Stimulated activated CD8-positive, alpha-beta memory T cell treated with anti-CD3 and anti-CD28 coated beads, Interleukin-15, amount 100 ng/mL, for 4 hours (primary cell): ENCODE measurements at places on chromosomes 7 and 10.

DNA sequence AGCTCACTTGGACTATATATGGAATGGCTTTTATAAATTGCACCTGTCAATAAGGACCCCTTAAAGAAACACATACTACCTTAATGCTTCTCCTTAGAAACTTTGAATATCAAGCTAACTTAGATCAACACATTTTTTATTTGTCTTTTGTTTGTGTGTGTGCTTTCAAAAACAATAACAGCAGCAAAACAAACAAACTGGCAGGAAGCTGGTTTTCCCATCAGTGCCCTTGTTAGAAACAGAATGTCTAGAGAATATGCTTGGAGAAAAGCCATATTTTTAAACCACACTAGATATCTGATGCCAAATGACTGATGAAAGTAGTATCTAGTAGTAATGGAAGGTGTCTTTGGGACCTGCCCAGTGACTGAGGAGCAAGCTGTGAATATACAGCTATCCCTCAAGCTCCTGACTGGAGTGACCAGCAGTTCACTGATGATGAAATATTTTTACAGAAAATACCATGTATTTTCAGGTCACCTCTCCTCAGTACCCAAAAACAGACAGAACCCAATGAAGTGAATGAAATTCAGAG, 1.0 kb downstream of the PDE1C start:
- DNase-seq: no peak

DNA sequence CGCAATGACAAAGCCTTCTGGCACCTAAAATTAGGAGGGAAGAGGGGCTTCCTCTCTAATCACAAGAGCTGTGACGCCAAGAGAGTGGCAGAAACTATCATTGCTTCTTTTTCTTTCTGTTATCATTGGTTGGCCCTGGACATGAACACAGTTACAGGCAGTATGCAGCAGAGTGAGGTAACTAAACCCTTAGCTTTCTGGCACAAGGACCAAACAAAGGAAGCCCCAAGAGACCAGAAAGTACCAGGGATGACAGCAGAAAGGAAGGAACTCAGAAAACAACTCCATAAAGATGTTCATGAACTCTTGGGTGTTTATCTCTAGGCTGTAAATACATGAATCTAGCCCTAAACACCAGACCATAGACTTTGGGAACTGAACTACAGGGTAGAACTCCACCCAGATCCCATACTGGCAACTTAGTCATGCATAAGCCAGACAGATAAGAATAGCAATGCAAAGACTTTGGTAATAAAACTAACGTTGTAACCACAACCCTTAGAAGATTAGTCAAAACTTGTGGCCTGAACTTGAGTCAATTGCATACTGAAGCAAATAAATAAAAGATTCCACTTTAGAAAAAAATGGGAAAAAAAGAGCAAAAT, 195.7 kb upstream of the PTN start:
- no peak for DNase-seq

GRCh38 chr7:141150465-141150864, 76.6 kb downstream of the TMEM178B start:
- no peak for DNase-seq

- DNase-seq: no peak
These were observed 33.4 kb upstream of the PLPP4 start for GRCh38 chr10:120423431-120424197.

GRCh38 chr10:94194256-94194655, 168.5 kb downstream of the NOC3L start:
- DNase-seq: no peak

DNA sequence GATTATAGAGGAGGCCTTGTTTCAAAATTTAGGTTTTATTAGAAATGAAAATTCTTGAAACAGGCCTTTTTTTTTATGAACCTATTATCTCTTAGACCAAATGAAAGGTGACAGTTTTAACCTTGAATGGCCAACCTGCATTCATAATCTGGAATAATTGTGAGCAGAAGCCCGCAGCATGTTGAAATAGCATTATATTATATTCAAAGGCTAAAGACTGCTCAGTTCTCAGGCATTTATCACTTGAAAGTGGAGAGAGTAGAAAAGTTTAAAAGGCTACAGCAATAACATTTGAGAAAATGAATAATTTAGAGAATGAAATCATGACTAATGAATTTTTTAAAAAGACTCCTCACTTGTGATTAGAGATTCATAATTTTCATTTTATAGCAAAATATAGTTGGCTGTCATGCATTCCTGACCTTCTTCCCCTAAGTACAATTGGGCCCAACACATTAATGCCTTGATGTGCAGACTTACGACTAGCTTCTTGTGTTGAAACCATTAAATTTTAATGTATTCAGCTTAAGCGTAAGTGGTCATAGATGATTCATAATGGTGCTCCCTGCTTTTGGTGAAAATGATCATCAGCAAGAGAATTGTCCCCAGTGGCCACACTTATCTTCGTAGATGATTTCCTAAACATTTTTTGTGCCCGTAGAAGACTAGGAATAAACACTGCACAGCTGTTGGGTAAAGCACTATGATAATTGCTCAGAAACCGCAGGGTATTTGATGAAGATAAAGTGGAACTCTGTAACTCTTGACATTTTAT, 346.6 kb upstream of the BMPER start:
- DNase-seq: no peak

GRCh38 chr10:109200646-109201045, 722.7 kb downstream of the XPNPEP1 start:
- DNase-seq: no peak

DNA sequence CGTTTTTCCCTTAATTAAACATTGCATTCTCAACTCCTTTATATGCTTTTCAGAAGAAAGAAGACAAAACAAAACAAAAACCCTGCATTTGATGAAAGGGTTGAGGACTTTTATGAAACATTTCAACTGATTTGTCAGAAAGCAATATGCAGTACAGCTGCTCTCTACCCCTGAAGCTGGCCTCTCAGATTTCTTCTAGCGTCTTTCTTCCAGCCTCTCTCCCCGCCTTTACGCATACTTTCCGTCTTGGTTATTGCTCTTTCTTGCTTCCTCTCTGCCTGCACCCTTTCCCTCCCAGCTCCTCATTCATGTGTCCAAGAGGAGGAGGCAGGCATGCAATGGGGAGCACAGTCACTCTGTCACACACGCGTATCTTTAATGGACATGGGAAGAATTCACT, 91.0 kb upstream of the COL1A2 start:
- no peak for DNase-seq

DNA sequence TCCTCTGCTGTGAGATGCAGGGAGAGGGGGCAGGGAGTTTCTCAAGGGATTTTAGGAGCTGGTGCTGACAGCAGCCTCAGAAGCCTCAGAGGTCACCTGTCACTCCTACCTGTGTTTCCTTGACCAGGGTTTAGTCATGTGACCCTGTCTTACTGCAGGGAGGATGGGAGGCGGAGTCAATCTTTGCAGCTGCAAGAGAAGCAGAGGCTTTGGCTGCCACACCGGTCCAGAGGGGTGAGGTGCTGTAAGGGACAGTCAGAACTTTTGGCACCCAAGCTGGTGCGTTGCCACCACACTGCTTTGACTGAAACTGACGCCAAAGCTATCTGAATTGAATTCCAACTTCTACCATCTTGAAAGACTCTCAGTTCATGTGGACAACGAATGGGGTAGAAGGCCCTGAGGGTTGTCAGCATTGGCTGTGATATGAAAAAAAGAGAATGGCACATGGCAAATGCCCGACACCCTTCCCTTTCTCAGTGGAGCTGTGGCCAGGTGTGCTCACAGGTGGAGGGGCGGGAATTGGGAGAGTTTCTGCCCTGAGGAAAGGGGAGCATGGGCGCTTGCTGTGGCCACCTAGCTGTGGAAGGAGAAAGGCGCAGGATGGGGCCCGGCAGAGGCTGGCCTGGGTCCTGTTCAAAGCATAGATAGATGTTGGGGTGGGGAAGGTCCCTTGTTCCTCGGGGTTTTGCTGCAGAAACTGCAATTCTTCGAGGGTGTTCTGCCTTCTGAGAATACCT, 69.3 kb downstream of the ARHGAP22 start:
- DNase-seq: no peak

GRCh38 chr7:2128601-2129322, 104.0 kb downstream of the MAD1L1 start:
- no peak for DNase-seq

DNA sequence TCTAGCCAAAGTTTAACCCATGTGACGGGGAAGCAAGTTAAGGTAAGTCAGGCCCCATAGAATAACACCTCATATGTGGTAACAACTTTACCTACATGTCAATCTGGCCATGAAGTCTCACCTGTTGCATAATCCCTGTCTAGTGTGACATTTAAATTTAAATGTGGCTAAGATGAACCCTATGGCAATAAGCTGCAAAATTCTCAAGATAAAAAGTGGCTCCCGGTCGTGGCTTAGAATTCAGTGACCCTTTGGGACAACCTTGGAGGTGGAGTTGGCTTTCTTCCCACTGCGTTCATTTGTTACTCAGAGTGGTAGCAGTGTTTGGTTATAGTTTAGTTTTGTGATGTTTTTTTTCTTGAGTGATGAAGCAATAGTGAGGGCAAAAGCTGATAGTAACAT, 90.6 kb downstream of the ARID5B start:
- no peak for DNase-seq

GRCh38 chr10:47058961-47059391, 147.7 kb downstream of the PTPN20 start:
- no peak for DNase-seq

- no peak for DNase-seq
These were observed 321.4 kb upstream of the HGF start for GRCh38 chr7:82091126-82091684.

DNA sequence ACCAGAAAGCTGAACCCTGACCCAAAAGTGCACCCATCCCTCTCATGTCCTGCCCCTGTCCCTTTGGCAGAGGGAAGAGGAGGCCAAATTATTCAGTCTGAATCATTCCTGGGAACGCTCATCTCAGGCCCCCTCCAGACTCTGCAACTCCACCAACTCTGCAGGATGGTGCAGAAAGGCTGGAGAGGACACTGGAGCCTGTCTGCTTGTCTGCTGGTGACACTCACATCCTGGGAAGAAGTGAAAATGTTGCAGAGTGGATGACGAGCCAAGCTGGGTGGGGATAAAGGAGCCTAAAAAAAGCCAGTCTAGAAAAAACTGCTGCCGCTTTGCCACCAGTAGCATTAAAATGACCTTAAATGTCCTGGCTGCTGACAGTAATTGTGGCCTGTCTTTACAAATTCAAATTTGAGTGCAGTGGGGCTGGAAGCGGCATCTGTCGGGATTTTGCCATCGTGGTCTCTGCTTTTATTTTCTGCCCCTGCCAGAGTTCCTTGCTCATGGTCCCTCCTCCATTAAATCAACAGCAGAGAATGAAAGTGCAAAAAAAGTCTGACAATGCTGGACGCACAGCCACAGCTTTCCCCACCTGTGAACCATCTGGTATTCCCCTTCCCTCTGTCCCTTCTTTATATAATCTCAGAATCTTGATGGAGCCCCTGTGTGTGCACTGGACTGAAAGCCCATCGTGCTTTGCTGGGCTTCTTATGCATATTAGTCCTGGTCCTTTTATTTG, 63.9 kb downstream of the STK17A start:
- no peak for DNase-seq

DNA sequence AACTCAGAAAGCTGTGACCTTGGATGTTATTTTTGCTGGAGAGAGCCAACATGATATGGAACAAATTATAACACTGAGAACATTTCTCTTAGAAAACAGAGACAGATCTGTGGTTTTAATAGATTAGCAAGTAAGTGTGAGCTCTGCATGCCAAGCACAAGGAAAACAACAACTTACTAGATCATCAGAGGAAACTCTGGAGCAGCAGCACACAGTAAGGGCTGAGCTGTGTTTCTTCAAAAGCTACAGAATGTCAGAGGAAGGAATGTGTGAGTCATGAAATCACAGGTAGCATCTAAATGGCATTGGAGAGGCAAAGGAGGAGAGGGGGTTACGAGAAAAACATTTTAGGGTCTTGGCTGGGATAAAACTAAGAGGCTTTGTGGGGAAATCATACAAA, 283.4 kb upstream of the FZD8 start:
- no peak for DNase-seq

DNA sequence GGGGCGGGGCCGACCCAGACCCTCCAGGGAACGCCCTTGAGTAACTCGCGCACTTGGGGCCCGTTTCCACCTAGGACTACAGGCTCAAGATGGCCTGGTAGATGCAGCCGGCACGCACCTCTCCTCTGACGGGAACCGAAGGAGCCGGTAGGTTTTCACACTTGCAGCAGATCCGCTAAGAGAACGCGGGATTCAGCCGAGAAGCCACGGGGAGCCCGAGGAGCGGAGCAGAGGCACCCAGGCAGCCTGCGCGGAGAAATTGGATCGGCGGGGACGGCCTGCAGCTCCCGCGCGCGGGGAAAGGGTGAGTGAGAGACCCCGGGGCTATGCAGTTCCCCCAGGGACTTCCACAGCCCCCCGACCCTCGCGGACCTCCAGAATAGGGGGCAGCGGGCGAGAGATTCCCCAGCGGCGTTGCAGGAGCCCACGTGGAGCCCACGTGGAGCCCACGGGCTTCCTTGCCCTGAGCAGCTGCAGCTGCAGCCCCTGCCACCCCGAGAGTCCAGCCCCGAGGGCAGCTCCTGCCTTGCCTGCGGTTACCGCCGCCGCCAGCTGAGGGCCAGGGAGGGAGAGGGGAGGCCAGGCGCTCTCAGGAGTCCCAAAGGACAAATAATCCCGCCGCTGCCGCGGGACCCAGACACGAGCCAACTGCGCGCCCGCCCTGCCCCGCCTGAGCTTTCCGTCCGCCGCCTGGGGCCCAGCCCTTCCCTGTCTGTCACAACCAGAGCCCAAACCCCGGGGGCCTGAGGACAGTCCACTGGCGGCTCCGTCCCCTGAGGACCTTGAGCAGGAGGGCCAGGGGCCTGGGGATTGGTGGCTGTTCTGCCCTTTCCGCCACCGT, 13.1 kb downstream of the IFT22 start:
- DNase-seq: no peak

DNA sequence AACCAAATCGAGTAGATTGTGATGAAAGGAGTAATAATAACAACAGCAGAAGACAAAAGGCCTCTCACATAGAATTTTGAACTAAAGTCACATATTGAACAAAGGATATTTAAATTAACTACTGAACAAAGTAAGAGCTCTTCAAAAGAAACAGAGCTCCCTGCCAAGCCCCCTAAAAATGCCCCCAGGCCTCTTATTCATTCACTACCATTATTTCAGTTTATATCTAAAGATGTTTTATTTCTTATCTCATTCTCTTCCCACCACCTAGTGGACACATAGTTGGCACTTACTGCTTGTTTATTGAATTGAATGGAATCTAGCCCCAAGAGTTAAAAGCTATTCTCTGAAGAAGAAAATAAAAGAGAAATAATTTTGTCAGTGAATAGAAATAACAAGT, 37.4 kb downstream of the VCL start:
- no peak for DNase-seq

DNA sequence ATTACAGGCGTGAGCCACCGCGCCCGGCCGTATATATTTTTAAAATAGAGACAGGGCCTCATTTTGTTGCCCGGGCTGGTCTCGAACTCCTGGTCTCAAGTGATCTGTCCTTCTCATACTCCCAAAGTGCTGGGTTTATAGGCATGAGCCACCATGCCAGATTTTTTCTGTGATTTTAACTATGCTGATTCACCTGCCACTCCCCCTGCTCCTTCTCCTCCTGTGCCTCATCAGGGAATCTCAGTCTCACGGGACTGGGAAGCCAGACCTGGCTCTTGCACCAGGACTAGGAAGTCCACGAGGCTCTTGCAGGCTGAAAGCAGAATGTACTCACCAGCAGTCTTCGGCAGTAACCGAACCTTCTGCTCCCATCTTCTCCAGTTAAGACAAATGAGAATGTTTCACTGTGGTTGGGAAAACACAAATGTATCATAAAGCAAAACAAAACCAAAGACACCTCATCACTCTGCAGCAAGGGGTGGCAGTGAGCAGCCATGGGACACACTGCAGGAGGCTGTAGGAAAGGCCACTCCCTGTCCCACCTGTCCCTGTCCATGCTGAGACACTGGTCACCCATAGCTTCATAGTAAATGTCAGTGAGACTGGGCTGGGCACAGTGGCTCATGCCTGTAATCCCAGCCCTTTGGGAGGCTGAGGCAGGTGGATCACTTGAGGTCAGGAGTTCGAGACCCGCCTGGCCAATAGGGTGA, 78.7 kb upstream of the MKRN1 start:
- DNase-seq: no peak
